ENCODE measurements at places on chromosomes 2 and 18.

GRCh38 chr2:191051177-191051576 lies 37.2 kb upstream of the STAT1 start:
- DNase-seq: no peak

- no peak for DNase-seq
These were observed 15.0 kb upstream of the BMPR2 start for GRCh38 chr2:202361108-202361507.

DNA sequence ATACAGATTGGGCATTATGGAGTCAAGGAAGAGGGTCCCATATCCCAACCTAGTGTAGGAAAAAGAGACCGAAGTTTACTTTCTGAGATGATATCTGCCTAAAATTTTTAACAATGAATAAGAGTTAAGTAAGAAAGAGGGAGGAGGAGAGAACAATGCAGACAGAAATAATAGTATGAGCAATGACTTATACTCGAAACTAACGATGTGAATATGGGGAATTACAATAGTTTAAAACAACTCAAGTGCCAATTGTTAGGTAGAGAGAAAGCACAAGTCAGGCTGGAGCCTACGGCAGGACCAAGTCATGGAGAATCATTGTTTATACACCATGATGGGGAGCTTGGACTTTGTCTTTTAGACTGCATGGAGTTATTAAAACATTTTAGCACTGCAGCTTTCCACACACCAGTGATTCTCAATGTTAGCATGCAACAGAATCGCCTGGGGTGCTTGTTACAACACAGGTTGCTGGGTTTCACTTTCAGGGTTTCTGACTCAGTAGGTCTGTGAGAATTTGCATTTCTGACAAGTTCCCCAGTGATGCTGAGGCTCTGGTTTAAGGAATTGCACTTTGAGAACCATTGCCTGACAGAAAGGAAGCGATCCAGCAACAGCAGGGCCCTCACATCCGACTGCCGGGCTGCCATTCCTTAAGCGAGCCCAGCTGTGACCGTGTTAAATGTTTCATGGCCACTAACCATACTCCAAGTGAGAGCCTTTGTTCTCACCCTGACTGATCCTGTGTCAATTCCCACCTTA lies 511.2 kb downstream of the DCDC2C start:
- no peak for DNase-seq

- DNase-seq: no peak
These were observed 789.4 kb downstream of the LRP1B start for GRCh38 chr2:141341444-141341843.

DNA sequence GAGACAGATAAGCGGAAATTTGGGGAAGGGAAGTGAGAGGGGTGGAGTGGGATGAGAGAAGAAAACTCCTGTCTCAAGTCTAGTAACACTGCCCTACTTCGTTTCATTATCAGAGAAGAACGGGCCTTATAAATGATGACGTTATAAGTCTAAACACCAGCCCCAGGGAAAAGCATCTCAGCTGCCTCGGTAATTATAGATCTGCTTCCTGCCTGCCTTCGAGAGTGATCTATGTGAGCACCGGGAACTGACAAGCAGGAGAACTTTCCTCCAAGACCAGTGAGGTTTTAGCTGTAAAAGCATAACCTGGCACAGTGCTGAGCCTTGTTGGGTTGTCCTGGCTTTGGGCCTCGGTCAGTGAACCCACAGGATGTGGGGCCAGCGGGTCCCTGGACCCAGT lies 227.9 kb upstream of the SIX2 start:
- no peak for DNase-seq

- DNase-seq: no peak
These were observed 168.6 kb downstream of the ETAA1 start for GRCh38 chr2:67565761-67566160.

GRCh38 chr18:11974741-11975325 lies 6.5 kb upstream of the IMPA2 start:
- DNase-seq: no peak

DNA sequence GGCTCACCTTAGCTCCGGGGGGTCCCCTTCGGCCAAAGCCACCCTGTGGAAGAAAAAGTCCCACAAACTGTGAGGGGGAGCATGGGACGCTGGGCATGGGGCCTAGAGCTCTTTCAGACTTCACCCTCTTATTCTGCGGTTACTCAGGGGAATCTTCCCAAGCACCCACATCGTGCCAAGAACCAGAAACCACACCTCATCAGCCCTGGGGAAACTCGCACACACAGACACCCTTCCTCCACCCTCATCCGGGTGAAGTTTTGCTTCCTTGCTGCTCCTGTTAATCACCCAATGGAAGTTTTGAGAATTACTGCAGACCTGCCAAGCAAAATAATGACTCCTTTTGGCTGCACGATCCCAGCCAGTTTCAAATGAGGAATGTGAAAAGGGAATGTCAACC lies 59.1 kb downstream of the COL6A3 start:
- no peak for DNase-seq

DNA sequence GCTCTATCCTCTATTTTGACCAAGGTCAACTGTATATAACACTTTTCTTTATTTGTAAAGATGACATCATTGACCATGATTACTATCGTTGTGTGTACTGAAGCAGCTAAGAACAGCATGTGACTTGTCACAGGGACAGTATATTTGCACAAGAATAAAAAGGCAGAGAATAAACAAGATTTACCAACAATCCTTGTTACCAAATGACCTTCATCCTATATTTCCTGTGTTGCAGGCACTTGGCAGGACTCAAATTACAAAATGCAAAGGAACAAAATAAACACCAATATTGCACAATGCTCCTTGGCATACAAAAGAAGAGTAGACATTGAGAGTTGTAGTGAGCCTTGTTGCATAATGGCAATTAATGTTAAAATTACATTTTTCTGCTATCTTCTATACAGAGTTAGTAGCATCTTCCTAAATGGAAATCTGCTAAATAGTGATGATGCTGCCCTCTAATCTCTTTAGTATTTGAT lies 61.8 kb downstream of the RFTN2 start:
- DNase-seq: no peak

DNA sequence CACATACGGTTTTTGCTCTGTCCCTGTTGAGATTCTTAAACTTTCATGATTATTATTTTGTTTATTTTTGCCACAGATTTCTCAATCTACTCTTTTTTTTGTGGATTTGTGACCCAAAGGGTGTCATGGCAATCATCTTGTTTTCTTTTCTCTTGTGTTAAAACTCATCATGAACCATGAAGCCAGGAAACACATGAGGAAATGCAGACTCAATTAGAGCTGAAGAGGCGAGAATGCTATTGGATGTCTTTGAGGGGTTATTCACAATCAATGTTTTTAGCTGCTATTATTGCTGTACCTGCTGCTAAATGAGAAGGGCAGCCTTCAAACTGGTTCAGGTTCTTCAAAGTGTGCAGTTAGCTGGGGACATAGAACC lies 99.5 kb upstream of the MMADHC start:
- no peak for DNase-seq

DNA sequence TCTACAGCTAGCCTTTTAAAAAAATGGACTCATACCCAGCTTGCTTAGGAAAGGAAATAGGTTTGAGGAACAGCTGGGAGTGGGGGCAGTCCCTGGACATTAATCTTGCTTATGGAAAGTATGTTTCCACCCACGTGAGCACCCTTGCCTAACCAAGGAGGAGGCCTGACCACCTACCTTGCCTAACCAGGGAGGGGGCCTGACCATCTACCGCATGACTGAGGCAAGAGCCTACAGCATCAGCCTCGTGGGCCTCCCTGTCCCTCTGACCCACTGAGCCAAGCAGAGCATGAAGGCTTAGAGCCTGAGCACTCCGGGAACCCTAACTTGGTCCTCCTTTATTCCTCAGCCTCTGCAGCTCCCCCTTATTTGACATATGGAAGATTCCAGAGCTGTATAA lies 20.2 kb downstream of the PRKAG3 start:
- no peak for DNase-seq

DNA sequence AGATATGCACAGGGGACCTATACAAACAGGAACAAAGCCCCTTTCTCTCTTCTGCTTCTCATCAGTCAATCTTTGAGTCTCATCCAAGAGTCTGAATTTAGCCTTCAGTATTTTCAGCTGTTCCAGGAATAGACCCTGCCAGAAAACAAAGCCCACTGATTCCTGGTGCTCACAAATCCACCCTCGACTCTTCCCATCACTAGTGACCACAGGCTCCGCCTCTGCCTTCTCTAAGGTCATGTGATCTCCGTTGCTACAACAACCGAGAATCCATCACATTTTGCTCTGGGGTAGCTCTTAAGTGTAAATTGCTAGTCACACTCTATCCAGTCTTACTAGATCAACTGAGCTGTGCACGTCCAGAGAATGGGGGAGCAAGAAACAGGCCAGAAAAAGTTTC lies 46.4 kb upstream of the SPTBN1 start:
- DNase-seq: peak; percentile 87

DNA sequence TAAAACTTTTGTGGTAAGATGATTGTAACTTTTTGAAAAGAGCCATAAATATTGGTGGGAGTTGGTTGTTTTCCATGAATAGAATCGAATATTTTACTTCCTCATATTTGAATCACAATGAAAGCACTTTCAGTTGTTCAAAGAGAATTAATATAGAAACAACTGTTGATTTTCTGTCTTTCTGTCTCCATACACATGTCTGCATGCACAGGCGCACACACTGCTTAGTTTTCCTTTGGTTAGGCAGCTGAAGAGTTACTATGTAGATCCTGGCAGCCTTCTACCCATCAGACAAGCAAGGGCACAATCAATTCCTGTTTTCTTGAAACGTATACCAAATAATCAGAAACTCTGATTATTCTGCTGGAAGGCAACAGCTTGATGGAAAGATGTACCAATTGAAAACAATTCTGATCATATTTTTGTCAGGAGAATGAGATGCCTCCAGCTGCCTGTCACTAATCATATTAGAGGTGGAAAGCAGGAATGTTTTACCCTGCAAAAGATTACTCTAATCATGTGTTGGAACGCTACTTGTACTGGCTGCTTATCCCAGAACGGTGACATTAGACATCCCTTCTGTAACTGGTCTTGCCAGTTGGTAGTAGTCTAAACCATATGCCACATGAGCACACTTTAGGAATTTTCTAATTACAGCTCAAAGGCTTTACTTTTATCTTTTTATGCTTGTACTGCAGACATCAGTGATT lies 24.0 kb downstream of the SPATS2L start:
- no peak for DNase-seq
